ENCODE measurements at places on chromosomes 7 and 10. TPM values are rescaled to one million over a fixed set of nuclear protein-coding genes. Genes with fewer than 3 reads are reported as not detected.

EXOSC1 gene
- total RNA-seq = 36.1 TPM

SLC13A1 gene
- not detected for total RNA-seq

ZNF467 gene
- 0.77 TPM for total RNA-seq

ATOH7 gene
- 0.28 TPM for total RNA-seq

BLOC1S2 gene
- 47.4 TPM for total RNA-seq

BRAF gene
- 19.0 TPM for total RNA-seq

TMEM270 gene
- total RNA-seq = not detected

CLIP2 gene
- total RNA-seq = 65.0 TPM

C10orf143 gene
- total RNA-seq = 1.2 TPM

MTURN gene
- total RNA-seq = 18.9 TPM

RBM20 gene
- 0.19 TPM for total RNA-seq

RNF148 gene
- 0.28 TPM for total RNA-seq

LIPK gene
- total RNA-seq = not detected

C10orf67 gene
- total RNA-seq = 0.19 TPM

HSPA12A gene
- 18.0 TPM for total RNA-seq

GRB10 gene
- 60.4 TPM for total RNA-seq

ZNF804B gene
- not detected for total RNA-seq

SGCE gene
- 166 TPM for total RNA-seq

All from regular cardiac myocyte (primary cell).